GM20000 (cell line): ENCODE measurements at places on chromosomes 7 and 10.

DNA sequence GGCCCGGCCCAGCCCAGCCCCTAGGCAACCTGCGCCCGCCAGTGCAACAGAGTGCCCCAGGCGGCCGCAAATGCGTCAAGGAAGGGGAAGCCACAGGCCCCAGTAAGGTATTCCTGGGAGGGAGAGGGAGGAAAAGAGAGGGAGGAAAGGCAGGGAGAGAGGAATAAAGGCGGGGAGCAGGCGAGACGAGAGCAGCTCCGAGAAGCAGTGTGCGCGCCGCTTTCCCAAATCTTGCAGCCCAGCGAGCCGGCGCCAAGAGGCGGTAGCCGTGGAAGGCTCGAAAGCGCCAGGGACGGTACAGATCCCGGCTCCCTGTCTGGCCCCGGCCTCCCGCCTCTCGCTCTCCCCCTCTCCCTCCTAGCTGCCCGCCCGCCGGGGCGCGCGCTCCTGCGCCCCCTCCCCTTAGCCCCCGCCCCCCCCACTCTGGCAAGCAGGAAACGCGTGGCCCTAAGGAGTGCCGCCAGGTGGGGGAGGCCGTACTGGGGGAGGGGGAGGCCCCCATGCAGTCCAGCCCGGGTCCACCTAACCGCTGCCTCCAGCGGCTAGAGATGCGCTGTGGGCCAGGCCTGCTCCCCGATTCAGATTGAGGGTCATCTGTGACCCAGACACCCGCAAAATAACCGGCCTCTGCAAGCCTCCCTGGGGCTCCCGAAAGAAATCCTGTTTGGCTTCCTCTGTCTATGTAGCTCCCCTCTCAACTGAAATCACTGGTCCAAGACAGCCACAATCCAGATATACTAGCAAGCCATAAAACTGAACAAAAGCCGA lies 4.3 kb downstream of the HOXA10 start:
- DNase-seq: no peak

DNA sequence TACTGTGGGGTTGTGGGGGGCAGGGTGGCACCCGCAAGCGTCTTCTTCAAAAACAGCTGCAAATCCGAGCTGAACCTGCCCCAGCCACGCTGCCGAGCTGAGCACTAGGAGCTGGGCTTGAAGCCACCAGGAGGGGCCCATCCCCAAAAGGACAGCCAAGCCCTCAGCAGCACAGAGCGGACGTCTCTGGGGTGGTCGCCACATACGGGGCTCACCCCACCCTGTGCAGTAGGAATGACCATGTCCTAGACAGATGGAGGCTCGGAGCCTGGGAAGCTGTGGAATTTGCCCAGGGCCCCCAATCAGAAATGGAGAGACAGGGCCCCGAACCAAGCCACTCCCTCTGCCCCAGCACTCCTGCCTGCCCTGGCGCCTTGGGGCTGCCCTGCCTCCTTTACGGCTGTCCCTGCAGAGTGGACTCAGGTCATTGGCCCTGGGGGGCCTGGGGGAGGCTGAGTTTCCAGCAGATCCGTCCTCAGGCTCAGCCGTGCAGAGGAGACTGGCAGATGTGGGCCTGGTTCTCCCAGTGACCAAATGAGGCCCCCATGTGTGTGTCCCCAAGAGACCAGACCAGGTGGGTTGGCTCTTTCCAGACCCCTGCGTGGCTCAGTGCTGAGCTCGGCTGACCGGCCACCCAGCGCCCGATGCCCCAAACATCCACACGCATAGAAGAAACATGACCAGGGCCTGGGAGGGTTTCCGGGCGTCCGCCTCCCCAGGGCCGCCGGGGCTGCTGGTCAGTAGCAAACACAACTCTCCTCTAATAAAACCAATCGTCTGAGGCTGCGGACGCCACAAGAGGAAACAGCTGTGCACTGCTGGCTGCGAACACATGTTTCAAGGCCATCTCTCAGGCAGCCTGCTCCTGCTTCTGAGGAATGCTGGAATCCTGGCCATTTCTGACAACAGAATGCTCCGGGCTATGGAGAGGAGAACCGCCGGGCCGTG lies 54.9 kb downstream of the PDGFA start:
- no peak for DNase-seq

DNA sequence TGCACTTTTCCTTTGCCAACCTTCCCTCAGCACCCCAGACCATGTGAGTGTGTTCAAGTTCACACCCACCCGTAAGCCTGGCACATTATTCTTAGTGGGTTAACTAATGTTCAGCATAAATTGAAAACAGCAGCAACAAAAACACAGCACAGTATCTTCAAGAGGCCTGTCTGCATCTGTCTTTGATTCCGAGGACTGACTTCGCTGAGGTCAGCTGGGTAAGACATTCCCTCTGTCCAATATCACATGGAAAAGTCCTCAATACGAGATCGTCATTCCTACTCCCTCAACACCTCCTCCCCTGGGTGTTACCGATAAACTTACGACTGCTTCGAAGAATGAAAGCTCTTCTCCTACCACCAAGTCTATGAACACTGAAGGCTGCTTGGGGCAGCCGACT lies 218.8 kb downstream of the SFMBT2 start:
- DNase-seq: no peak

DNA sequence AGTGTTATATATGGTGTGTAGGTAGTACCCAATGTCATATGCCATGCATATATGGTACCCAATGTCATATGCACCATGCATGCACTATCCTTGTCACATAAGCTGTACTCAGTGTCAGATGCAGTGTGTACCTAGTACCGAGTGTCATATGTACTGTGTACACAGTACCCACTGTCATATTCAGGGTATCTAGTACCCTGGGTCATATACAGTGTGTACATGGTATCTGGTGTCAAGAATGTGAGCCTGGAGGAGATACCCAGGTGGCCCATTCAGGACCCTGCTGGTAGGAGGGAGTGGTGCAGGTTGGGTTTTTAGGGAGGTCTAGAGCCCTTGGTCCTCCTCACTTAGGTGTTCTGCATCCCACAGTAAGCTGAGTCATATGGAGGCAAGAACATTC lies 1.8 kb downstream of the ZMYND11 start:
- DNase-seq: peak; percentile 39

- DNase-seq: no peak
Observed at GRCh38 chr7:148982654-148983199, 45.6 kb downstream of the PDIA4 start.

DNA sequence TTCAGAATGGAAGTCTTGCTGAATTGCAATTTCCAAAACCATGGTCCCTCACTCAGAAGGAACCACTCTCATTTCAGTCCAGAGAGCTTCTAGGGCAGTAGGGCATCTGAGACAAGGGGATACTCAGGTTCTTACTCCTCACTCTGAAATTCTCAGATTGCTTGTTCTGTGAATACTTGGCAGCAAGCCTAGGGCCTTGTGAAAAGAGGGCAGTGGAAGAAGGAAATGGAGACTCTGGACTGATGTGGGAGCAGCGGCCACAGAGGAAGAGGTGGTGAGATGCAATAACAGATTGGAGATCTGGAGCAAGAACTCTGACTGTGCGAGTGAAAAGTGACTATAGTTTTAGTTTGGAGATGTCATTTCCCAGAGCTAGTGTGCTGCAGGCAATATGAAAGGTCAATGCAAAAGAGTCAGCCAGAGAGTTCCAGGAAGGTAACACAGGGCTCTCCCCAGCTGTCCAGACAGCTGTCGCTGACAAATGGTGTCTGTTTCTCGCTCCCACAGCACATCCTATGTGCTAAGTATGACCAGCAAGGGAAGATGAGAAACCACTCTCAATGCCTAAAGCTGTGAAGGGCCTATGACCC lies 291.6 kb upstream of the KIAA1217 start:
- DNase-seq: no peak
